ENCODE measurements at places on chromosomes 4 and X.

GRCh38 chr4:162938738-162939485, 227.8 kb downstream of the NAF1 start:
- DNase-seq, result no peak

DNA sequence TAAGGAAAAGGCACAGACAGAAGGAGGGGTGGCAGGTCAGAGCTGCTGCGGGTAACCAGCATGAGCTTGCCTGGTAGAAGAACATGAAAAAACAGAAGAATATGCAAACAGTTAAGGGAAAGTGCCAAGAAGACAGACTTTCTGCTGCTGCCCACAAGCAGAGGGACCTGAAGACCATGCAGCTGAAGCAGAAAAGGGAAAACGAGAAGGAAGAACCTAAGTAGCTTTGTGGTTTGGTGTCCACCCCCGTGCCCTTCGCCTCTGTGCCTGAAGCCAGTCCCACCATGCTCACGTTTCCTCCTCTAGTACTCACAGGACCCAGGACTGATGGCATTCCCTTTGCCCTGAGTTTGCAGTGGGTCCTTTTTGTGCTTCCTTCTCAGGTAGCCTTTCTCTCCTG, 62.8 kb downstream of the UBA6 start:
- DNase-seq, result no peak

- no peak for DNase-seq
Observed at GRCh38 chr4:10831727-10832408, 147.3 kb upstream of the CLNK start.

DNA sequence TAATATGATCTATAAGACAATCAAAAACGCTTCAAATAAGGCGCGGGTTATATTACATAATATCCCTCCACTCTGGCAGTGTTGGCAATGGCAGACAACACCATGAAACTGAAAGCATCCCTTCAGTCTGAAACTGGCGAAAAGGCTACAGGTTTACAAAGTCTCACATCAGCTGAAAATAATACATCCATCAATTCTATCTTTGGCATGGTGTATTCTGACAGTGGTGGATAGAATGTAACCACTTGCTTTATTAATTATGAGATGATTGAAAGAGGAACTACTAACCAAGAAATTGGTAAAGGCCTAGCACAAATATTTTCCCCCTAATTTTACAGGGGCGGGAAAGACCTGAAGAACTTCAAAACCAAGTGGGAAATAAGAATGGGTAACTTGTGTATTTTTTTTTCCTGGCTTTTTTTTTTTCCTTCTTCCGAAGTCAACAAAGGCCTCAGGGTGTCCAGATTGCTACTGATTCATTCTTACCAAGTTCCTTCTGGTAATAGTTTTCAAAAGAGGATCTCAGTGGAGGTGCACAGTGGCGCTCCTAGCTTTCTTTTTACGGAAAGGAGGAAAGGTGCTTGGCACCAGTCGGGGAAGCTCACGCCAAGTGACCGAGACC, 728 bp downstream of the UBA6 start:
- DNase-seq, result no peak

DNA sequence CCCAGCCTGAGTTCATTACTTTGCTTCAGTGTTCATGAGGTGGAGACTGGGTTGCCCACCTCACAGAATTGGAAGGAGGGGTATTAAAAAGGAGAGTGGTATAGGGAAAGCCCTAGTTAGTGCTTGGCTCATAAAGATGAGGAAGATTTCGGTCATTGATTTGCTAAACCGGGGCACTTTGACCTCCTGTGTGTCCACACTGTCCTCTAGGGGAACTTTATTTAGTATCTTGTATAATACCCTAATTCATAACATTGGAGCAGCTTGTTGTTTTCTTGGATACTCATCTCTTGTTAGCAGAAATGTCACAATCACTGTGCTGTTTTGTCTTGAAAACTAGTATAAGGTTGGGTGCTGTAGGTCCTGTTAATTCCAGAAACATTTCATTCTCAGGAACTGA, 49.8 kb downstream of the GYG2 start:
- DNase-seq, result no peak

DNA sequence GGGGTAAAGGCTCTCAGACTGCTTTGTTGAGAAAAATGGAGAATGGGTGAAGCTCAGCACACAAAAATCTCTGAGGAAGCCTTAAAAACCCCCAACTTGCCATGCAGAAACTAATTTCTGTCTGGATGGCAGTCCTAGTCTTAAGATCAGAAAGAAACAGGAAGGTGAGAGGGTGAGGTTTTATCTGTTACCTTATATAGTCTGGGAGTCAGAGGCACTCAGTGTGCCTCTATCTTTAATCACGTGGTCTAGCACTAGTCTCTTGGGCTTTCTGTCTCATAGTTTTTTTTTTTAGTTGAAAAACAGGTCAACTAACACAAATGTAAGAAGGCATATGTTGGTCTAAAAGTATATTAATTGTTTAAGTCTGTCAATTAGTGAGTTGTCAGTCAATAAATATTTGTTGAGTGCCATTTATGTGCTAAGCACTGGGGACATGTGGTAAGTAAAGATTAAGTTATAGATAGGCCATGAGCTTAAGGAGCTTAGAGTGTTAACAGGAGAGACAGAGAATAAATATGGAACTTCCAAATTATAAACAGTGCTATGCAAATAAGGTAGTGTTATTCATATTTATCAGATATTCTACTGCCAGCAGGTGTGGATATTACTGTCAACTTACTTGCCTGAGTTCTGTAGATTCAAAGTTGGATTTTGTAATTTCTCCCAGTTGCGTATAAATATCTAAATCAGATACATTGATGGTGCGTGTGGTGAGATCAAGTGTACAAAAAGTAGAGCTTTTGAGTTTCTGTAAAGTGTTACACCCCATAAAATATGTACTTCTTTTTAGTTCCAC, 7.0 kb downstream of the CYBB start:
- no peak for DNase-seq

DNA sequence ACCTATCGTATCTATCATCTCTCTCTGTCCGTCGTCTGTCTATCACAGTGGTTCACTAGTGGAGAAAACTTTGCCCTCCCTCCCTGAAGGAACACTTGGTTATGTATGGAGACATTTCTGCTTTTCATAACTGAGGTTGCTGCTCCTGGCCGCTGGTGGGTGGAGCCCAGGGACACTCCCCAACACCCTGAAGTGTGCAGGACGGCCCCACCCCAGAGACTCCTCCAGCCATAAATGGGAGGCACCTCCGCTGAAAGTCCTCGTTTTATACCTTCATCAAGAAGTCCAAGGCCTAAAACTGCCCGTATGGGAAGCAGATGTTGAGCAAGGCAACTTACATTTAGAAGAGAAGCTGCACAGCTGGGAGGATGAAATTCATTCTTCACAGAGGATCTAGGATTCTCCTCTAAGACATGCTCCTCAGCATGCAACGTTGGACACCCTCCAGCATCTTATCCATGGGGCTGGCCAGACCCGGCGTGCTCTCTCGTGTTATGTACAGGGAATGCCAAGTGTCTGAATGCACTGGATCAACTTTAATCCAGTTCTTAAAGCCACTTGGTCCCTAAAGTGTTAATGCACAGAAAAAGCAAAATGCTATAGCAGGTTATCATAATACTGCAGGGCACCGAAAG, 43.5 kb downstream of the PRKX start:
- no peak for DNase-seq

- no peak for DNase-seq
Observed at GRCh38 chrX:23841847-23842522, 59.0 kb downstream of the SAT1 start.

All from SK-N-DZ (cell line).